ENCODE measurements at places on chromosomes 7 and 10. TPM values are rescaled to one million over a fixed set of nuclear protein-coding genes. Genes with fewer than 3 reads are reported as not detected.

Gene ASAH2
- total RNA-seq: 2.4 TPM

DNA sequence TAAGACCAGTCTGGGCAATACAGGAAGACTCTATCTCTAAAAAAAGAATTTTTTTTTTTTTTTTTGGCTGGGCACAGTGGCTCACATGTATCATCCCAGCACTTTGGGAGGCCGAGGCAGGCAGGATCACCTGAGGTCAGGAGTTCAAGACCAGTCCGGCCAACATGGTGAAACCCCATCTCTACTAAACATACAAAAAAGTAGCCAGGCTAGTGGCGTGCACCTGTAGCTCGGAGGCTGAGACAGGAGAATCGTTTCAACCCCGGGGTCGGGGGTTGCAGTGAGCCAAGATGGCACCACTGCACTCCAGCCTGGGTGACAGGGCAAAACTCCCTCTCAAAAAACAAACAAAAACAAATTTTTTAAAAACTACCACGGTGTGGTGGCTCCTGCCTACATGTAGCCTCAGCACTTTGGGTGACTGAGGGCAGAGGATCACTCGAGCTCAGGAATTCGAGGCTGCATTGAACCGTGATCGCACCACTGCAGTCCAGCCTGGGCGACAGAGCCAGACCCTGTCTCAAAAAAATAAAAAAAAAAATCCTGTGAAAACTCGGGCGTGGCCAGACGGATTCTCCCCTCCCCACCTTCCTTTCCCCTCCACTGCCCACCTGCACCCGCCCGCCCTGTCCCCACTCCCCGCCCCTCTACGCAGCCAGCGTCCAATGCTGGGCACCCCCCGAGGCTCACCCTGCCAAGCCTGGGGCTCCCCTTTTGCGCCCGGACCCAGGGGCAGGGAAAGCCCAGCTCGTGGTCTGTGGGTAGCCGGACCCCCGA, 745 bp upstream of the ORAI2 start:
- no peak for DNase-seq

Gene NAMPT
- 52.1 TPM for total RNA-seq

Gene ACSM6
- total RNA-seq: not detected

Gene TAS2R5
- 1.5 TPM for total RNA-seq

GRCh38 chr7:47540387-47541350, 41.2 kb downstream of the TNS3 start:
- DNase-seq: no peak

GRCh38 chr7:2273866-2274265, 31.8 kb downstream of the NUDT1 start:
- no peak for DNase-seq
